Activated CD4-positive, alpha-beta T cell treated with anti-CD3 and anti-CD28 coated beads, Interleukin-2, amount 10 ng/mL, durations not matched to agents 7 days and 5 days (primary cell): ENCODE measurements at places on chromosomes 5 and 9. TPM values are rescaled to one million over a fixed set of nuclear protein-coding genes. Genes with fewer than 3 reads are reported as not detected.

Gene SNCAIP
- total RNA-seq: not detected

Gene PCDHGB3
- total RNA-seq: not detected

Gene DPP7
- total RNA-seq: 206 TPM

Gene SLC36A3
- total RNA-seq: not detected

Gene PCDHB13
- total RNA-seq: not detected

Gene OR1J2
- not detected for total RNA-seq

DNA sequence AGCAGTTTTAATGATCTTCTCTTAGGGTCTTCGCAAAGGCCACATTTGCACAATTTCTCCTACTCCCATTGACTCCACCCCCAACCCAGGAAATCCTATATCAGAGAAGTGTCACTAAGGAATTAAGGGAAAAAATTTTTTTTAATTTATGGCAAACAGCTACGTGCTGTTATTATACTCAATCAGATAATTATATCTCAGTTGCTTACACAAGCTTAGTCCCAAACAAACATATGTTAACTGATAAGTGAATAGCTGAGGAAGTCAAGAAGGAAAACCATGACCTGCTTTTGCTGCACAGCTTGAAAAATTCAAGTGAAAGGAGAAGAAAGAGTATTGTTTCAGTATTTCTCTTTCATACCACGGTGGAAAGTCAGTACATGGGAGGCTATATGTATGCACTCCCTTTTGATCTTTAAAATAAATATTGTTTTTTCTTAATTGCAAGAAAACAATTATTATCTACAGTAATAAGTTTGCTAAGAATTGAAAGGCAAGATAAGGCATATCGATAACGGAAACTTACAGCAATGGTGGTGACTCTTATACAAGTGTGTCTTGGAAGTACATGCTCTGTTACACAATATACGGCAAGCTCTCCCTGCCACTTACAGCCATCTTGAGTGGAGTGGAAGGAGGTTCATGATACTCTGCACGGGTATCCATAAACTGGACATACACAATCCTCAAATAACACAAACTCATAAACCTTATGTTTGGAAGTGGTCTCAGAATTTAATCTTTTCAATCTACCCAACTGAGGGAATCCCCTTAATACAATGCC lies 167.9 kb upstream of the FREM1 start:
- peaks cover 8% of the 10 kb centered on the region for H3K27me3 ChIP-seq
- no peaks in the 10 kb centered on the region for H3K36me3 ChIP-seq
- no peak overlapping the region for H3K27ac ChIP-seq
- no peak overlapping the region for H3K4me3 ChIP-seq
- DNase-seq: no peak
